Stimulated activated CD4-positive, alpha-beta T cell treated with anti-CD3 and anti-CD28 coated beads, Interleukin-15, amount 100 ng/mL, for 1 hour (primary cell): ENCODE measurements at places on chromosomes 5 and 9.

- DNase-seq = no peak
These were observed 35.5 kb downstream of the TTC1 start for GRCh38 chr5:160044391-160044804.

DNA sequence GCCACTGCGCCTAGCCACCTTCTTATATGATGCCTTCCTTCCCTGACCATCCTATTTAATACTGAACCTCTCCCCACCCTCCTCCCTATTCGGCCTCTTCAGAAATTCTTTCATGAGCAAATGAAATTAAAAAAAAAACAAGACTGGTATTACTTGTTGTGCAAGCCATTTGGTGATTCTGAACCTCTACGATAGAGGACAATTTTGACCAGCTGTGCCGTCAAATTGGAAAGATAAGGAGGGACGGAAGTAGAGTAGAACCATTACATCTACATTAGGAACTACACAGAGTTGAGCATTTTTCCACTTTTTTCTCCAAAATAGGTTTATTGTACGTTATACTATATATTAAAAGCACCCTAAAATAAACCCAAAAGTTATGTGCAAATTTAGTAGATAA, 2.9 kb downstream of the DHX29 start:
- DNase-seq = no peak

- DNase-seq = no peak
These were observed 158.9 kb downstream of the ADAMTSL1 start for GRCh38 chr9:18632632-18633403.

DNA sequence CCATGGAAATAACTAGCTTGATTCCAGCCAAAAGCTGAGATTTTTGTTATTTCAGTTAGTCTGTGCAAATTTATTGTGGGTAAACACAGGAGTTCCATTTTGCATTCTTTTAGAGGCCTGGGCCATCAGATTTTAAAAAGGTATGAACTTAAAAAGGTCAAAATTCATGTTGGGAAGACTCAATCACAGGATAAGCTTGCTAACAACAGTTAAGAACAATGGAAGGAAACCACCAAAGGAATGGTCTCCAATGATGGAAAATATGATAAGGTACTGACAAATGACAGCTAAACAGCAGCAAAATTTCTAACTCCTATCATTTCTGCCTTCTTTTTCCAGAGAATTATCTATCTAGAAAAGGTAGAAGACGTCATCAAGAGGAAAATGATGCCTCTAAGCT, 16.0 kb downstream of the ABITRAM start:
- DNase-seq = no peak

DNA sequence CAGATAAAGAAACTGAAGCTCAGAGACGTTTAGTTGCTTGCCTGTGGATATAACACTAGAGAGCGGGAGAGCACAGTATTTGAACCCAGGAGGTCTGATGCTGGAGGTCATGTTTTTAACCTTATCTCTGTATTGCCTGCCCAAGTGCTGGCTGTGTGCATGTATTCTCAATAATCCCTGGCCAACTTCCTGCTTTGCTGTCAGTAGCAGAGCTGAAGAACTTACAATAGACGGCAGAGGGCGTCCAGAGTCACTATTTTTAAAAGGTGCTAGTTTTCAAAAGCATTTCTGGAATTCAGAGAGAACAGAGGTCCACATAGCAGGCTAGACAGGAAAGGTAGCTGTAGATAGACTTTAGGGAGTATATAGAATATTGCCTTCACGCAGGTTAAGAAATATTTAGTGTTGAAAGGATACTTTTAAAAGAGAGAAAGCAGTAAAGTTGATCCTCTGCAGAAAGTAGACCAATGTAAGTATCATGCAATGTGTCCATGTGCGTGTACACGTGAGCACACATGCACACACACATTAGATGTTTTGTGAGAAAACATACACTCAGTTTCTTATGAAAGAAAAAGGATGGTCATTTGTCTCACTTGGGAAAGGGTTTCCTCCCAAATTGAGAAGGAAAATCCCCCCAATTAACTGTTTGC, 46.3 kb downstream of the PTCD2 start:
- no peak for DNase-seq

DNA sequence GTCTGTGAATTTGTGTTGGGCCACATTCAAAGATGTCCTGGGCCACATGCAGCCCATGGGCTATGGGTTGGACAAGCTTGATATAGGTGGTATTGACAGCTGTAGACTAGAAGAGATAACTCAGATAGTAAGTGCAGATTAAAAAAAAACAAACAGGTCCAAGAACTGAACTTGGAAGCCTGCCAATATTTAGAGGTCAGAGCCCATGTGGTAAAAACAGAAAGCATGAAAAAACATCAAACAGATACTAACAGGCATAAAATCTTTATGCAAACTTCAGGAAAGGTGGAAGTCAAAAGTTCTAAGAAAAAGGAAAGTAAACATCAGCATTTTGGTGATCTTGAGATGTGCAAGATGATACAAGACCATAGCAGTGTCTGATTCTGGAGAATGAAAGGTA, 155.1 kb upstream of the NR4A3 start:
- no peak for DNase-seq
